GM04504 (cell line): ENCODE measurements at places on chromosomes 4 and X.
A peak's percentile ranks its signal among the peaks of the same experiment; 100 is the strongest.

DNA sequence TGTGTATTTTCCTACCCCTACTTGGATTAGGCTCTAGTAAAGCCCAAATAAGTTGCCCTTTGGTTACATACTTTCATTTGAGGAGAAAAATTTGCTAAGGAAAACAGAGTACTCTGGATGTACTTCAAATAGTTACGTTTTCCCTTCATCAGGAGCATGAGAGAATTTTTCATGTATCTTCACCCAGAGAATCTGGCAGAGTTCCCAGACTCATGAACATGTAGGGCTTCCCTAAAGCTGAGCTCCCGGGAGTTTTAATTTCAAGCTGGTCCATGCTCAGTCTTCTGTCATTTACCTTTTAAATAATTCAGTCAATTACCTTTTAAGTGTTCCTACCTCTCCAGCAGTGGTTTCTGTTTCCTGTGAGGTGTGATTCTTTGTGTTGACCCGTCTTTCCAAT, 367.5 kb upstream of the GRID2 start:
- DNase-seq = peak; percentile 1

DNA sequence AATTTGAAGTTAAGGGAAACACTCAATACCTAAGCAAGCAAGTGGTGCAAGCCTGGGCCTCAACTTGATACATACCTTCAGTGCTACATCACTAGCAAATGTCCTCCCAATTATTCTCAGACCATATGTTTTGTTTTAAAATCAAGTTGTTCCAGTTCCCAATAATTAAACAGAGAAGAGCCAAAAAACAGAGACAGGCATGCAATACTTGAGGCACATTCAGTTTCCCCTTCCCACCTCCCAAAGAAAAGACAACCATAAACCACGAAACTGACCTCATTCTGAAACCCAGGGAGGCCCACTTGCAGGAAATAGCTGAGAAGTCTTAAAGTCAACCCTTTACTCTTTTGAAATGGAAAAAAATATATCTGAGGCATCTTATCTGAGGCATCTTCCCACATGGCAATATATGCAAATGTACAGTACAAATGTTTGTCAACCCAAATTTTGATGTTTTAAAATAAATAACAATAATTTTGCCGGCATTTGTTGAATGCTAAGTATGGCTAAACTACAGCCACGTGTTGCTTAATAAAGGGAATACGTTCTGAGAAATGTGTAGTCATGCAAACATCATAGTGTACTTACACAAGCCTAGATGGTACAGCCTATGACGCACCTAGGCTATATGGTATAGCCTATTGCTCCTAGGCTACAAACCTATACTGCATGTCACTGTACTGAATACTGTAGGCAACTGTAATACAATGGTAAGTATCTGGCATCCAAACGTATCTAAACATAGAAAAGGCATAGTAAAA, 147.5 kb downstream of the TSPAN5 start:
- peak; percentile 87 for DNase-seq

DNA sequence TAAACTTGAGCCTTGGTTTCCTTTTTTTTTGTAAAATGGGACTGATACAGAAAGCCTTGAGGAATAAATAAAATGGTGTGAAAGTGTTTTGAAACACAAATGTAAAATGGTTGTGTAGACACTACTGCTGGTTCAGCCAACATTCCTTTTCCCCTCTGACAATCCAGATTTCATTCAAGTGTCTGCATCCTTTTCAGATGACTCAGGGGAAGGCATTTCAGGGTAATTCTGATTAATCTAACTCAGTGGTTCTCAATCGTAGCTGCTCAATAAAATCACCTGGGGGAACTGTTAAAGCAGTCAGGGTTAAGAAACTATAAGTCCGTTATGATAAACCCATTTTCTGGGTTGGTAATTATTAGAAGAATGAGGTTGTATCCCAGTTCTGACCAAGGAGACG, 4.6 kb downstream of the ARHGAP10 start:
- no peak for DNase-seq

DNA sequence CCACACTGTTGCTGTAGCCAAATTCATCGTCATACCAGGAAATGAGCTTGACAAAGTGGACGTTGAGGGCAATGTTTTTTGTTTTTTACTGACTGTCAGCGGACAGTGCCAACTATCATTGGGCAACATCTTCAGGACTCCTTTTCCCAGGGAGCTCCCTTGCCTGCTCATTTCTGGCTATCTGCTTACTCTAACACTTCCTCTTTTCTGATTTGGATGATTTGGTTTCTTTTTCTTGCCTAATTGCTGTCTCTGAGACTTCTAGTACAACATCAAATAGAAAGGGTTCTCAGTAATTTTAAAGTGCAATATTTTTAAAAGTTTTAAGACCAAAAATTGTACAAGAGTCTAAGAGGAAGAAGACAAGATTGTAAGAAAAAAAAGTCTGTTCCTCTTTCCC, 92.0 kb upstream of the KLHL4 start:
- DNase-seq = no peak

- DNase-seq = no peak
These were observed 703.5 kb downstream of the RPA4 start for GRCh38 chrX:97587171-97587570.

GRCh38 chrX:8890794-8891193, 89.6 kb upstream of the FAM9A start:
- DNase-seq = no peak

DNA sequence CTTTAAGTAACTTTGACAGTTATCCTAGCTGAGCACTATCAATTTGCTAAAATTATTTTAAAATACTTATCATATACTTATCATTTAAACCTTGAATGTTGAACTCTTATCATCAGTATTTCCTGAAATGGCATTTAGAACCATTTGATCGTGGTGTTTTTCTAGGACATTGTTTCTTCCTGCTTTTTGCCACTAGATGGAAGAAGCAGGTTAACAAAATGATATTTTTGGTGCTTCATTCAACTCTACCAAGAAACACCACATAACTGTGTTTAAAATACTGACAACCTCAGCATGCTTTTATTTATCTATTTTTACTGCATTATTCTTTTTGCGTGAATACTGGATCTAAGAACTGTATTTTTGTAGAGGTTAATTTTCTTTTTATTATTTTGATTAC, 44.6 kb downstream of the C4orf33 start:
- DNase-seq = no peak
